A673 (cell line): ENCODE measurements at places on chromosomes 5 and 9. TPM values are rescaled to one million over a fixed set of nuclear protein-coding genes. Genes with fewer than 3 reads are reported as not detected.

DNA sequence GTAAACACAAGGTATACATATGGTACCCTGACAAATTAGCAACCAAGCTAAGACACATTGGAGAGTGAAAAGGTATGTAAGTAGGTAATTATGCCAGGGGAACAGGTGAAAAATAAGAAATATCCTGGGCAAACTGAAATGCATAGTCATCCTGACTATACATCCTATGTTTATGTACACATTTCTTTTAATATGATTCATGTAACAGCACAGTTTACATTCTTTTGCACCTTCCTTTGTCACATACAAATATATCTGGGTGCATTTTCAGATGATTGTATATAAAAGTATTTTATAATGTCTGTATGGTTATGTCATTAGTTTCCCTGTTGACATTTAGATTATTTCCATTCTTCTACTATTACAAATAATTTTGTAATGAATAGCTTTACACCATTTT, 1146.9 kb downstream of the EFNA5 start:
- no peak for DNase-seq

- DNase-seq: no peak
Measured at GRCh38 chr5:72427488-72428437, 79.4 kb downstream of the ZNF366 start.

- DNase-seq: no peak
Measured at GRCh38 chr5:143544606-143545005, 141.1 kb upstream of the NR3C1 start.

DNA sequence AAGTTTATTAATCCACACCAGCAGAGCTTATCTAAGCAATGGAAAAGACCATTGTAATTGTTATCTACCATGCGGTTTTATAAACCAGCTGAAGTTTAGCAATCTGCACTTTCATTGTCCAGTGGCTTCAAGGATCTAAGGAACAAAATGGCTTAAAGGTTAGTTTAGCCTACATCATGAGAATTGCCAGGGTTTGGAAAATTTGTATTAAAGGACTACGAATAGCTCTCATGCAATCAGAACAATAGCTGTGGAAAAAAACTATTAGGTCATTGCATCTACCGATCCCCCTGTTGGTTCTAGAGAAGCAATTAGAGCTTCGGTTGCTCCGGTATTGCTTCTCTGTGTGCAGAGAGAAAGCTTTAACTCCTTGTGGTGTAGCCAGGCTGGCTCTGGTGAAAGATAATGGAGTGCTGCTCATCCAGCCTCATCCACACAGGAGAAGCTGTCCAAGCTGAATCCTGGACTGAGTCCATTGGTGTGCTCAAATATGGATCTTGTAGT, 86.3 kb upstream of the SLC12A2 start:
- DNase-seq: no peak

GRCh38 chr5:32928761-32929160, 217.6 kb downstream of the NPR3 start:
- DNase-seq: no peak

DNA sequence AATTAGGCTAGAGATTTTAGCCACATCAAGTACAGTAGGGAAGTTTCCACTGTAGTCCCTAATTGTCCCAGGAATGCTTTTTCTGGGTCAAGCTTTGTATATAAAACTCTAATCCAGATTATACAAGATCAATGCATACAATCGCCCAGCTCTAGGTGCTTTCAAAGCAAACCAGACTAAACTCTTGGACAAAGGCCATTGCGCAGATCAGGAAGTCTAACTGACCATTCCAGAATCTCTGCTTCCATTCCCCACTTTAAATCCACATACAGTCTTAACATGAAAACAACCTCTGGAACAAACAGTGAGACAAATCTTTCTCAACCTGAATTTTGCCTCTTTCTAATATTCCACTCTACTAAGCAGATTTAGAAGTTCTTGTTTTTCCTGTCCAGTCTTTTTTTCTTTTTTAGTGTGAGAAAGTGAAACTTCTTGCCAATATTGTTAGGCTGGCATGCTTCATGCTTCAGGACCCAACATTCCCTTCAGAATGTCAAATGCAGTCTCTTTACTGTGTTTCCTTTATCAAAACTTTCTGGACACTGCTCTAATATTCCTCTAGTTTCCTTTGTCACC, 76.1 kb downstream of the ITGA1 start:
- DNase-seq: no peak

DNA sequence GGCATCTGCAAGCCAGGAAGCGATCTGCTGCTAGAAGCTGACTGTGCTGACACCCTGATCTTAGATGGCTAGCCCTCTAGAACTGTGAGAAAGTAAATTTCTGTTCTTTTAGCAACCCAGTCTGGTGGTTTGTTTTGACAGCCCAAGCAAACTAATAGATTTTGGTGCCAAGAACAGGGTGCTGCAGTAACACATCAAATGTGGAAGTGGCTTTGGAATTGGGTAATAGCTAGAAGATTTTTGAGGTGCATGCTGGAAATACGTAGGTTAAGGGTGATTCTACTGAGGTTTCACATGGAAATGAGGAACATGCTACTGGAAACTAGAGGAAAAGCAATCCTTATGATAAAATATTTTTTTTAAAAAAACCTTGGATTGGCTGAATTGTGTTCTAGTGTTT, 153.5 kb upstream of the SH3GL2 start:
- no peak for DNase-seq

DNA sequence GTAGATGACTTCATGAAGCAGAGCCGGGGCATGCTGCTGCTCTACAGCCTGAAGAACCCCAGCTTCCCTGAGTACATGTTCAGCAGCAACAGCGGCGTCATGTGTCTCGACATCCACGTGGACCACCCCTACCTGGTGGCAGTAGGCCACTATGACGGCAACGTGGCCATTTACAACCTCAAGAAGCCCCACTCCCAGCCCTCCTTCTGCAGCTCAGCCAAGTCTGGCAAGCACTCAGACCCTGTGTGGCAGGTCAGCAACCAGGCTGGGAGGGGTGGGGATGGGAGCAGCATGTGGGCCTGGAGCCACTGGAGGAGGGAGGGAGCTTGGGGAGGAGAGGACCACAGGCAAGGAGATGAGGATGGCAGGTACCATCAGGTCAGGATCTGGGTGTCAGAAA, 16.2 kb downstream of the ENHO start:
- DNase-seq: no peak

DNA sequence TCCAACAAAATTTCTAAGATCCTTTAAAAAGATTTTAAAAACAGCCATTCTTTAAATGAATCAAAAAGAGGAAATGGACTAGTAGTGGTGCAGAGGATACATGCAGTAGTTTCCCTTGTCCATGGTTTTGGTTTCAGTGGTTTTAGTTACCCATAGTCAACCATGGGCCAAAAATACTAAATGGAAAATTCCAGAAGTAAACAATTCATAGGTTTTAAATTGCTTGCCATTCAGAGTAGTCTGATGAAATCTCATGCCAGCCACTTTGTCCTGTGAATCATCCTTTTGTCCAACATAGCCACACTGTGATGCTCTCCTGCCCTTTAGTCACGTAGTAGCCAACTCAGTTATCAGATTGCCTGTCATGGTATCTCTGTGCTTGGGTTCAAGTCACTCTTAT, 286.1 kb downstream of the ANXA1 start:
- DNase-seq: no peak

CFAP90 gene
- total RNA-seq: not detected in 2 replicates

ANKH gene
- total RNA-seq: 8.8 and 13.9 TPM in 2 replicates

COL15A1 gene
- 0.04 TPM in 1 of 2 replicates, not detected in the other for total RNA-seq

AGXT2 gene
- not detected in 2 replicates for total RNA-seq

NTRK2 gene
- 0.04 and 0.06 TPM in 2 replicates for total RNA-seq

SLC9A3 gene
- 1.6 and 1.9 TPM in 2 replicates for total RNA-seq

NAIF1 gene
- 9.3 and 10.8 TPM in 2 replicates for total RNA-seq

GLRA1 gene
- not detected in 2 replicates for total RNA-seq

ARSI gene
- 0.15 and 0.30 TPM in 2 replicates for total RNA-seq

IL4 gene
- not detected in 2 replicates for total RNA-seq
